ENCODE measurements at places on chromosomes 4 and X. TPM values are rescaled to one million over a fixed set of nuclear protein-coding genes. Genes with fewer than 3 reads are reported as not detected.

The PFKFB1 gene
- total RNA-seq, result not detected

The TBC1D9 gene
- 81.2 TPM for total RNA-seq

The TREX2 gene
- 1.5 TPM for total RNA-seq

DNA sequence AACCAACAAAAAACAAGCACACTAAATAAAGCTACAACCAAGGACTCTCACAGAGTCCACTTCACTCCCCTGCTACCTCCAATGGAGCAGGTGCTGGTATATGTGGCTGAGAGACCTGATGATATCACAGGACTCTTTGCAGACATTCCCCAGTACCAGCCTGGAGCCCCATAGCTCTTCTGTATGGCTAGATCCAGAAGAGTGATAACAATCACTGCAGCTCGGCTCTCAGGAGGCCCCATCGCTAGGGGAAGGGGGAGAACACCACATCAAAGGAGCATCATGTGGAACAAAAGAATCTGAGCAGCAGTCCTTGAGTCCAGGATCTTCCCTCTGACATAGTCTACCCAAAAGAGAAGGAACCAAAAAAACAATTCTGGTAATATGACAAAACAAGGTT, 237.1 kb upstream of the TLL1 start:
- no peak for DNase-seq

DNA sequence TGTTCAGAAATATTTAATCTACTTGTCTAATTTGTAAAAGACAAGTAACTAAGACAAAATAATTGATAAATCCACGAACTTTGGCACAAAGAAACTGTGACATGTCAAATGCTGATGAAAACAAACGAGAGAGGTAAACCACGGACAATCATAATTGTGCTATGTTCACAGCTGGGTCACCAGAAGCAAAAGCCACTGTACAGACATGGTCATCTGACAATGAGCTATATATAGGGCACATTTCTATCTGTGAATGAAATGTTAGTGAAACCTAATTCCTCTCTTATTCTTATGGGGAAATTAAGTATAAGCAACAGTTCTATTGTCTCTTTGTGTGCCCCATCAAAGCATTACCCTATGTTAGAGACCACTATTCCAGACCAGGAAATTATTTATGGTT, 444.0 kb upstream of the TRAM1L1 start:
- DNase-seq, result no peak

DNA sequence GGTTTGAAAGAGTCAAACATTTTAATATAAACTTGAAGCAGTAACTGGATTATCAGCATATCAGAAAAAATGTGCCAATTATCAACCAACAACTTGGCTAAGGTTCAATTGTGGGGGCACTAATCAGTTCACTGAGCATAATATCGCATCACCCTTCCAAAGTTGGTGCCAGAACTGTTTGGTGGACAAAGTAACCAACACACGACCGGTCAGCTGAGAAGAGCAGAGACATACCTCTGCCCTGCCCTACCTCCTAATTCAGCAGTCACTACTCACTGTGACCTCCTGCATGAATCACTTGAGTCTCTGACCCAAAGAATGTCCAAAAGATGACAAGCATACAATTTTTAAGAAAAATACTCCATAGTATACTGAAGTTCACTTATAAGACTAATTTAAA, 53.2 kb downstream of the TSPAN5 start:
- DNase-seq, result no peak

All from spleen (tissue), 13 donors.